ENCODE measurements at places on chromosomes 3 and 15. TPM values are rescaled to one million over a fixed set of nuclear protein-coding genes. Genes with fewer than 3 reads are reported as not detected.

GRCh38 chr3:128335621-128336296 lies 130.9 kb downstream of the DNAJB8 start:
- no peak for DNase-seq

DNA sequence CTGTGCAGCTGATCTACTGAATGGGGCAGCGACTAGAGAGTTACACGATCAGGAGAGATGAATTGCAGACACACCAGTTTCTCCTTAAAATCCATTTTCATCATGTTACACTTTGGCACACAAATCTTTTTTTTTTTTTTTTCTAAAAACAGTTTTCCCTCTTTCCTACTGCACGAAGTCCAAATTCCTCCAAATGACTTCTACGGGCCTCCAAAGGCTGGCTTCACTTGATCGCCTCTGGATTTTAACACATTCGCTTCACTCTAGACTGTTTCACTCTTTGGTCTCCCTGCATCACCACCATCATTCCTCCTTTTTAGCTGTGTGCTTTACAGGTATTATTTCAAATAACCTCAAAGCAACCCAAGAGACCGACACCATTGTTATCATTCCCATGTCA lies 268.6 kb downstream of the RORA start:
- no peak for DNase-seq

DNA sequence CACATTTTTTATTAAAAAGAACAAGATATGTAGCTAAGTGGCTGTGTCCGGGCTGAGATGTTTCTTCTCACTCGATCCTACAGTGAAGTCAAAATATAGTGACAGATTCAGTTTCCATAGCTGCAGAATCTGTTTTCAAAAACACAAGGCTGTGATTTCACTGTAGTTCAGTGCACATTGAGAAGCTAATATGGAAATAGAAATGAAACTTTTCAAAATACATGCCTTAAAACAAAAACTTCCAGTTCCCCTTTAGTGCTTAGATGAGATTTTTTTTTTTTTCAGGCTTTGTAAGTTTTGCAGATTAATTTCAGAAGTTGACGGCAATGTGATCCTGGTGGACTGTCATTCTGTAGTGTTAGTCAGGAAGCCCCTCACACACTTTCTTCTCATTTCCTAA lies 23.8 kb upstream of the TRAK1 start:
- peak; percentile 46 for DNase-seq

DNA sequence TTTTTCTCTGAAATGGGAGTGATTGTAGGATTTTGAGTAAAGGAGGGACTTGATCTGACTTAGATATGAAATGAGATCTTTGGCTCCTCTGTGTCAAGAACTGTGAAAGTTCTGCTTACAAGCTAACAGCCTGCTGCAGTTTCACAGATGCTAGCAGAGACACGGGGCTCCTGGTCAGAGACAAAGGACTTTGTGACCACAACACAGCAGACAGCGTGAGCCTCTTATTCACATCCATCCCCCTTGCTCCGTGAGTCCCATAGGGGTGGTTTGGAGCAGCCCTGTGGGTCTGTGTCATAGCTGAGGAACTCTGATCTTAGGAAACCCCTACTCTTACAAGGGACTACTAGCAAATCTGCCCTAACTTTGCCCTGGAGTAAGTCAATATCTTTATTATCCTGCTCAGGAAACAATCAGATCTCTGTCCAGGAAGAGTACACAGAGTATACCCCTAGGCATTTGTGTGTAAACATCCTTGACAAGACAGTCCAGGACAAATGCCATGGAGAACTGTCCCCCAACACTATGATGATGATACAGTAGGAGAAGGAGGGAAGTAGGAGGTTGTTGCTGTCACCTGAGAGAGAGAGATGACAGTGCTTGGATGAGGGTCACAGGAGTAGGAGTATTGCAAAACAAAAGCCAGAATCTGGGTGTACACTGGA lies 80.0 kb downstream of the CLSTN2 start:
- DNase-seq, result no peak

DNA sequence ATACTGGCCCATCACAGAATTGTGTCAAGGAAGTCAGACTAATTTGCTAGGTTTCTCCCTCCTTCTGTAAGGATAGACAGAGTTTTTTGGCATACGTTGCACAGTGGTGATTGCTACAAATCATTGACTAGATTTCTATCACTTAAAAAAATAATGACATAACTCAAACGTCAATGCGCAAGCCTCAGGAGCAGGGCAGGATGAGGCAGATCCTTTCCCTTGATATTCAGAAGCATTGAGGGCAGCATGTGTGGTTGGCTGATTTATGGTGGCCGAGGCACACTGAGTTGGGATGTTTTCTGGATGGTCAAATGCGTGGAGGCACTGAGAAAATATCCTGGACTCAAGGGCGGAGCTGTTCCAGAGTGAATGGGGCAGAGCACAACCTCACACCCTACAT lies 14.4 kb downstream of the THSD4 start:
- no peak for DNase-seq

- DNase-seq, result peak; percentile 43
Observed at GRCh38 chr3:128623762-128624176, 26.8 kb downstream of the RPN1 start.

DNA sequence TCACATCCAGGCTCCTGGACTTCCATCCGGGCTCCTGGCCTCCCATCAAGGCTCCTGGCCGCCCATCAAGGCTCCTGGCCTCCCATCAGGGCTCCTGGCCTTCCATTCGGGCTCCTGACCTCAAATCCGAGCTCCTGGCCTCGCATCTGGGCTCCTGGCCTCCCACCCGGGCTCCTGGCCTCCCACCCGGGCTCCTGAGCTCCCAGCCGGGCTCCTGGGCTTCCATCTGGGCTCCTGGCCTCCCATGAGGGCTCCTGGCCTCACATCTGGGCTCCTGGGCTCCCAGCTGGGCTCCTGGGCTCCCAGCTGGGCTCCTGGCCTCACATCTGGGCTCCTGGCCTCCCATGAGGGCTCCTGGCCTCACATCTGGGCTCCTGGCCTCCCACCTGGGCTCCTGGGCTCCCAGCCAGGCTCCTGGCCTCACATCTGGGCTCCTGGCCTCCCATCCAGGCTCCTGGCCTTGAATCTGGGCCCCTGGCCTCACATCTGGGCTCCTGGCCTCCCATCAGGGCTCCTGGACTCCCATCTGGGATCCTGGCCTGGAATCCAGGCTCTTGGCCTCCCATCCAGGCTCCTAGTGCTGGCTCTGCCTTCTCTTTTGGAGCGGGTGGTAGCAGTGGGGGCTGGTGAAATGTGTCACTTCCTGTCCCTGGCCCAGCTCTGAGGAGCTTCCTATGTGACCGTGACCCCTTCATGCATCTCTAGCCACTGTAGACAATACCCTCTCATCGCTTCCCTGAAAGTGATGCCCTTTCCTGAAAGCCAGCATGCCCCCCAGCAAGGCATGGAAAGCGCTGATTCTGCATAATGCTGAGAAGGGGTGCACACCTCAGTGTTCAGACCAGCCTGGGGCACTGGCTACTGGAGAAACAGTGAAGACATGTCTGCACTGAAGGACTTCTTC lies 62.7 kb upstream of the BLM start:
- DNase-seq, result no peak

GRCh38 chr3:13772321-13772745 lies 107.5 kb downstream of the WNT7A start:
- DNase-seq, result no peak

- no peak for DNase-seq
Observed at GRCh38 chr3:34200576-34200975, 402.1 kb downstream of the PDCD6IP start.

GRCh38 chr15:29074045-29074444 lies 188.3 kb downstream of the APBA2 start:
- peak; percentile 19 for DNase-seq

GRCh38 chr3:78873641-78874040 lies 894.2 kb downstream of the ROBO1 start:
- no peak for DNase-seq

GRCh38 chr15:68418611-68419161 lies 13.3 kb downstream of the ITGA11 start:
- peak; percentile 73 for DNase-seq

DNA sequence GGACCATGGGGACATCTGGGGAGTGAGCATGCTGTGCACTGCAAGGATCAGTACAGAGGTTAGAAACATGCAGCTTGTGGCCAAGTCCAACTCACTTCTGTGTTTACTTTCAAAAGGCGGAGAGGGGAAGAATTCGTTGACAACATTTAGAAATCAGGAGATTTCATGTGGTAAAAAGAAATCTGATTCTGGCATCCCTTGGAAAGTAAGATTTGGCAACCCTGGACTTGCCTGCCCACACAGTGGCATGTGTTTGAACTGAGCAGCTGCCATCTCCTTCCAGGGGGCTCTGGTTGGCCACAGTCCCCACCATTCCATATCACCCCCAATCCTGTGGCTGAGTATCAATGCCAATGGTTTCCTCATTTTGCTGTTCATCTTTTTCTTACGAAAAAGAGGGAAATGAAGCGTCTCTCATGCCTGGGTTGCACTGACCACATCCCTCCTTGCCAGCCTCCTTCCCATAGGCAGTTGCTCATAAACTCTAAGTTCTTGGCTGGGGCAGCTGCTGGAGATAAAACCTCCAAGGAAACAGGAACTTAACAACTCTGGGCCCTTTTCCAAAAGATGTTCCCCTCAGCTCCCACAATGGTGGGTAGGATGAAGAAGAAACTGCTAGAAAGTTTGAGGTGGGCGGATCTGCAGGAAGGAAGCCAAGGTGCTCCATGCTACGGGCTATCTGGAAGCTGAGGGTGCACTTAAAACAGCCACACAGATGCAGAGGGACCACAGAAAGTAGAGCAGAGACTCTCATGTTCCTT lies 29.2 kb downstream of the SLC6A11 start:
- no peak for DNase-seq

DNA sequence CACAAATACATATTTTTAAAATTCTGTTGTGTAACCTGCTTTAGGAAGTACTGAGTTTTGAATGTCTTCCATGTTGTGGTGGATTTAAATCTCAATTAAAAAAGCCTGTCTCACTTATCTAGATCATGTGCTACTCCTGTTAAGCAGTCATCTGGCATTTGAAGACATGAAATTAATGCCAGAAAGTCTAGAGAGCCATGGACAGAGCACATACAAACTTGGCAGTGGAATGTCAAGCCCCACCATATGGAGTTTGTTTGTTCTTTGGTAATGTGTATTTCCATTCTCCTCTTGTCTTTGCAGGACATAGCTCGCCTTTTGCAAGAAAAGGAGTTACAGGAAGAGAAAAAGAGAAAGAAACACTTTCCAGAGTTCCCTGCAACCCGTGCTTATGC lies 39.3 kb upstream of the UTS2B start:
- no peak for DNase-seq

DNA sequence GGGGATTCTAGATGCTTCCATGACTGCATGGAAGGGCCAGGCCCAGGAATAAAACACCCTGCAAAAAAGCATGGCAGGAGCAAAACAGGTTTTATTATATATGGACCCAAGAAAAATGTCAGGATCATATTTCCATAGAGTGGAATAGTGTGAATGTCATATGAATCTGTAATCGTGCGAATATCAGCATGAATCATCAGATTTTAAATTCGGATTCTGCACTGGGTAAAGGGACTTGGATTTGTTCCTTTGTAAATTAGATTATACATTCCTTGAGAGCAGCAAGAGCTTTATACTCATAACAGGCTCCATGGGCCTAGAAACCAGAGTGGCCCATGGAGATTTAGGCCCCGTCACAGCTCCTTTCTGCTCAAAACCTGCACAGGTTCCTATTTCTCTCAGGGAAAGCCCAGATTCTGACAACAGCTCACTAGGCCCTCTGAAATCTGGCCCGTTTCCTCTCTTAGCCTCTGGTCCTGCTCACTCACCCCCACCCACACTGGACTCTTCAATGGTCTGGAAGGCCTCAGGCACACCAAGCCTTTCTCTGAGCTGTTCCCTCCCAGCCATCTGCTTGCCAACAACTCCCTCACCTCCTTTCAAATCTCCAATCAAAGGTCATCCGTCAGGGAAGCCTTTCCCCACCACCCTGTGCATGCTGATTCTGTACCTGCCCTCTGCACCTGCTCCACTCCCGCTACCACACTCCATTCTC lies 76.0 kb downstream of the FEM1B start:
- peak; percentile 60 for DNase-seq

GRCh38 chr3:22714749-22715148 lies 488.4 kb upstream of the UBE2E2 start:
- no peak for DNase-seq

GRCh38 chr3:193640165-193640715 lies 47.2 kb downstream of the OPA1 start:
- DNase-seq, result no peak

DNA sequence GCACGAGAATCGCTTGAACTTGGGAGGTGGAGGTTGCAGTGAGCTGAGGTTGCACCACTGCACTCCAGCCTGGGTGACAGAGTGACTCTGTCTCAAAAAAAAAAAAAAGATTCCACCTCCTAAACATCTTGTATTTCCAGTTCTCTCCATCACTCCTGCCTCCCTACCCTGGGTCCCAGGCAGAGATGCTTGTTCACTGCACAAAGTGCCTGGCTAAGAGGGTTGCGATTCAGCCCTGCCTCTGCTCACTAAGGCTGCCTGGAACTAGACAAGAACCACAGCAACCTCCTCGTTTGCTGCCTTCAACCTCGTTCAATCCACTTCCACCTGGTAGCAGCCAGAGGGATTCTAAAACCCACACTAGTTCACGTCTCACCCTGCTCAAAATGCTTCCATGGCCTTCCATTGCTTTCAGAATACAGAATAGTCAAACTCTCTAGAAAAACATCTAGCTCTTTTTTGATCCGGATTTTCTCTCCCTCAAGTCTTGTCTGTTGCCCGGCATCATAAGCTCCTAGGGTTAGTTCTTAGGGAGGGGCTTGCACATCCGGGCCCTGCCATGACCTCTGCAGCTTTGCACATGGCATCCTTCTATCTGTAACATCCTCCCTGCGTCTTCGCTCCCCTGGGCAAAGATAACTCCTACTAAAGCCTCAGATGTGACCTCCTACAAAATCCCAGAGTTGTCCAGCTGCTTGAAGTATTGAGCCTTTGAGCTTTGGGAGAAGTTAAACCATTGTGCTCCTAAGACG lies 1.0 kb upstream of the MCM2 start:
- DNase-seq, result no peak

- peak; percentile 97 for DNase-seq
Observed at GRCh38 chr3:66431494-66431893, 69.3 kb downstream of the LRIG1 start.

- no peak for DNase-seq
Observed at GRCh38 chr3:15391007-15391406, 36.3 kb downstream of the METTL6 start.

DNA sequence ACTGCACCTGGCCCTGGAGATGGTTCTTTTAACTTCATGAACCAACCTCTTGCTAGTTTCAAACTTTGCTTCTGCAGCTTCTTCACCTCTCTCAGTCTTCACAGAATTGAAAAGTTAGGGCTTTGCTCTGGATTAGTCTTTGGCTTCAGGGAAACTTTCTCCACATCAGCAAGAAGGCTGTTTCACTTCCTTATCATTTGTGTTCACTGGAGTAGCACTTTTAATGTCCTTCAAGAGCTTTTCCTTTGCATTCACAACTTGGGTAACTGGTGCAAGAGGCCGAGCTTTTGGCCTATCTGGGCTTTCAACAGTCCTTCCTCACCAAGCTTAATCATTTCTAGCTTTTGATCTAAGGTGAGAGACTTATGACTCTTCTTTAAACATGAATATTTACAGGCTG lies 15.7 kb upstream of the TM2D3 start:
- no peak for DNase-seq

The ARGFX gene
- not detected for total RNA-seq

The MEX3B gene
- total RNA-seq, result 18.7 TPM

The ADGRG7 gene
- not detected for total RNA-seq

The AMIGO3 gene
- total RNA-seq, result 0.16 TPM

The RBPMS2 gene
- 10.6 TPM for total RNA-seq

The SLC12A1 gene
- not detected for total RNA-seq

The LRTM1 gene
- not detected for total RNA-seq

The CHCHD4 gene
- 10.3 TPM for total RNA-seq

The KLHDC8B gene
- 30.2 TPM for total RNA-seq

The NRROS gene
- not detected for total RNA-seq

The PARP9 gene
- total RNA-seq, result 74.1 TPM

The CPEB1 gene
- total RNA-seq, result 18.5 TPM

The ESYT3 gene
- total RNA-seq, result 2.6 TPM

The OR5K2 gene
- total RNA-seq, result not detected

Measured in astrocyte (in vitro differentiated cells and primary cell).